ENCODE measurements at places on chromosomes 2 and 18. TPM values are rescaled to one million over a fixed set of nuclear protein-coding genes. Genes with fewer than 3 reads are reported as not detected.
A peak's percentile ranks its signal among the peaks of the same experiment; 100 is the strongest.

- no peak for DNase-seq
Observed at GRCh38 chr2:58070765-58071164, 24.2 kb downstream of the VRK2 start.

The NCKAP5 gene
- 6.0 TPM for total RNA-seq

- DNase-seq = no peak
Observed at GRCh38 chr2:188142636-188143295, 148.9 kb upstream of the GULP1 start.

DNA sequence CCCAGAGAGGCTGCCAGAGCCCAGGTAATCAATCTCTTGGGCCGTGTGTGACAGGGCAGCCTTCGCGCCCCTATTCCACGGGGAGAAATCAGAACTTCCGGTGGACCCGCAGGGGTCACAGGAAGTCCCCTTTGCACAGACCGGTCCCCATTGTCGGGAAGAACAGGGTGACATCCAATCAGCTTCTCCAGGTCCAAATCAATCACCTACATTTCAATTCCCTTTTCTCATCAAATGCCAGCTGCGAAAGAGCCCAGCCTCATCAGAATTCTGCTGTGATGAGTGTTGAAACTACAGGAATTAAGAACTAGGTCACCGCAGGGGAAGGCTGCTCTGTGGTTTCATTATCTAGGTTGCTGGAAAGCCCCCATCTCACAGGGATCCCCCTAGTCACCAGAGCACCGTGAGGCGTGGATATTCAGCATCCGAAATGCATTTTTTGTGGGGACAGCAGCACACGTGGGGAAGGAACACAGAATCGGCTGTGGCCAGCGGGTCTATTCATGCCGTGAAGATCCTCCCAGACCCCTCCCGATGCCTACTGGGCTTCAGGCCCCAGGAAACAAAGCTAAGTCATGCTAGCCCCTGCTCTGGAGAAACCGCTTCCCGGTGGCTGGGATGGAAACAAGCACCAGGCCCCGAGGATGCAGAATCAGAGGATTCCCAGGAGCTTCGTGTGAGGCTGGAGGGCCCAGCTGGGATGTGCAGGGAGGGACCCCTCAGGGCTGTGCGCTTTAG is 193.7 kb upstream of the ID2 start:
- DNase-seq = no peak

DNA sequence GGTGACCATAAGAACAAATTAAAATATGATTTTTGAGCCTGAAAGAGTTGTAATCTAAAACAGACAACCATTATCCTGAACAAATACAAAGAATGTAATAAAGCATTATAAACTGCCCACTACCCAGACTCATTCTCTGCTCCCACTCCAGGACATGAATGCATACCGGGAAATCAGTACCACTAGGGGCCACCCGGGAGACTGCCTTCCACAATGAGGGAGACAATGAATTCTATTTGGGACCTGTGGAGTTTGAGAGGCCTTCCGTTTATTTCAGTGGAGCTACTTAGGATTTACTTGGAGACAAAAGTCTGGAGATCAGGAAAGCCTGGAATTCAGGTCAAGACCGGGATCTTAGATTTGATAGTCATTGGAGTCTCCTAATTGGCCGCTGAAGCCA is 50.0 kb downstream of the NAB1 start:
- no peak for DNase-seq

- DNase-seq = no peak
Observed at GRCh38 chr18:77137851-77138250, 5.3 kb upstream of the MBP start.

The TRMT61B gene
- 16.5 TPM for total RNA-seq

The KCNJ3 gene
- 1.6 TPM for total RNA-seq

DNA sequence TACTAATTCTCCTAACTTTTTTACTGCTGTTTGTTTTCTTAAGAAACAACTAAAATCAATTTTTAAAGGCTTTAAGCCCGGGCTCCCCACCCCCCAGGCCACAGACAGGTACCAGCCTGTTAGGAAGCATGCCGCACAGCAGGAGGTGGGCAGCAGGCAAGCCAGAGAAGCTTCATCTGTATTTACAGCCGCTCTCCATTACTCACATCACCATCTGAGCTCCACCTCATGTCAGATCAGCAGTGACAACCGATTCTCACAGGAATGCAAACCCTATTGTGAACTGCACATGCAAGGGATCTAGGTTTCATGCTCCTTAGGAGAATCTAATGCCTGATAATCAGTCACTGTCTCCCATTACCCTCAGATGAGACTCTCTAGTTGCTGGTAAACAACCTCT is 517.0 kb downstream of the NRXN1 start:
- DNase-seq = no peak

GRCh38 chr2:43007901-43008300 is 215.5 kb upstream of the HAAO start:
- DNase-seq = no peak

- DNase-seq = peak; percentile 32
Observed at GRCh38 chr2:95314964-95315611, 17.9 kb downstream of the KCNIP3 start.

The ANKRD30B gene
- not detected for total RNA-seq

The SH3BP4 gene
- 12.6 TPM for total RNA-seq

- no peak for DNase-seq
Observed at GRCh38 chr2:239065962-239066361, 218.1 kb downstream of the TWIST2 start.

GRCh38 chr2:69914950-69915945 is at the start of gene MXD1:
MXD1 (plus strand) TSS chr2:69915109; CDS start chr2:69915331, 222 bp downstream.
- no peak for DNase-seq

- DNase-seq = no peak
Observed at GRCh38 chr2:173077506-173078177, 2.0 kb downstream of the MAP3K20 start.

- DNase-seq = no peak
Observed at GRCh38 chr18:58525928-58526424, 102.9 kb downstream of the ALPK2 start.

DNA sequence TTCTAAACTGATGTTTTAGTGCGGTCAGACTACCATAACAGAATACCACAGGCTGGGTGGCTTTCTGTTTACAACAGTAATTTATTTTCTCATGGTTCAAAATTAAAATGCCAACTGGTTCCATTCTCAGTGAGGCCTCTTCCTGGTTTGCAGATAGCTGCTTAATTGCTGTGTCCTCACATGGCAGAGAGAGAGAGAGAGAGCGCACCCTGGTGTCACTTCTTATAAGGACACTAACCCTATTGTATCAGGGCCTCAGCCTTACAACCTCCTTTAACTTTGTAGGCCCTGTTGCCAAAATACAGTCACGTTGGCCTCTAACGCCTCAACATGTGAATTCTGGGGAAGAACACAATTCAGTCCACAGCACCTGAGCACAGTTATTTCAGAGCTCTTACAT is 37.5 kb upstream of the ZNF385B start:
- no peak for DNase-seq

- DNase-seq = no peak
Observed at GRCh38 chr2:71721362-71721665, 268.0 kb downstream of the DYSF start.

DNA sequence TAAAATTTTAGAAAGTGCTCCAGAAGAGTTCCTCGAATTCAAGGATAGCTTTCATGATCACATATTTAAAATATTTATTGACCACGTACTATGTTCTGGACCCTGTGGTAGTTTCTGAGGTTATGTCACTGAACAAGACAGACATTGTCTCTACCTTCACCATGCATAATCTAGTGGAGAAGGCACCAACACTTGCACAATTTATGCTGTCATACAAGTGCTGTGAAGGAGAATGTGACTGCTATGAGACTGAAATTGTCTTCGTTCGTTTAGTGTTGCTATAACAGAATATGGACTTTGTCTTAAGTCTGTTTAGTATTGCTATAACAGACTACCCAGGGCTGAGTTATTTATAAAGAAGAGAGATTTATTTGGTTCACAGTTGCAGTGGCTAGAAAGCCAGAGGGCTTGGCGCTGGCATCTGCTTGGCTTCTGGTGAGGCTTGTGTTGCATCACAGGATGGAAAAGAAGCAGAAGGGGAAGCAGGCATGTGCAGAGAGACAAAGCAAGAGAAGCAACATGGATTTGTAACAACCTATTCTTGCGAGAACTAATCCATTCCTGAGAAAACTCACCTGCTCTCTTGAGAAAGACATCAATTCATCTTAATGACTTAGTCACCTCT is 50.0 kb upstream of the RFX8 start:
- peak; percentile 23 for DNase-seq

GRCh38 chr2:179377296-179377695 is 112.7 kb upstream of the SESTD1 start:
- no peak for DNase-seq

DNA sequence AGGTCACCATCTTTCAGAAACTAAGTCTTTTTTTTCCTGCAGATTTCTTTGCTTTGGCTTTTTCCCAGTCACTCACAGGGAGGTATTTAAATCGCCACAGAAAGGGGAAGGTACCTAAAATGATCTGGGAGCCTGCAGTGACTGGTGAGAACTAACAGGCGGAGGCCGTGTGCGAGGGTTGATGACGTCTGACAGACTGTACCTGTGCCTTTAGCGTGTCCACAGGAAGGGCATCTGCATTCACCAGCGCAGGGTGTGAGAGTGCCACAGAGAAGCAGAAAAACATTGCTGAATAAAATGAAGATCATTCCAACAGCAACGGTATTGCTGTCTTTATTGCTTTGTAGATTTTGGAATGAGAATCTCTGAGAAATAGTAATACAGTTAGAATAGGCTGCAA is 5.7 kb downstream of the CTDP1 start:
- DNase-seq = no peak

DNA sequence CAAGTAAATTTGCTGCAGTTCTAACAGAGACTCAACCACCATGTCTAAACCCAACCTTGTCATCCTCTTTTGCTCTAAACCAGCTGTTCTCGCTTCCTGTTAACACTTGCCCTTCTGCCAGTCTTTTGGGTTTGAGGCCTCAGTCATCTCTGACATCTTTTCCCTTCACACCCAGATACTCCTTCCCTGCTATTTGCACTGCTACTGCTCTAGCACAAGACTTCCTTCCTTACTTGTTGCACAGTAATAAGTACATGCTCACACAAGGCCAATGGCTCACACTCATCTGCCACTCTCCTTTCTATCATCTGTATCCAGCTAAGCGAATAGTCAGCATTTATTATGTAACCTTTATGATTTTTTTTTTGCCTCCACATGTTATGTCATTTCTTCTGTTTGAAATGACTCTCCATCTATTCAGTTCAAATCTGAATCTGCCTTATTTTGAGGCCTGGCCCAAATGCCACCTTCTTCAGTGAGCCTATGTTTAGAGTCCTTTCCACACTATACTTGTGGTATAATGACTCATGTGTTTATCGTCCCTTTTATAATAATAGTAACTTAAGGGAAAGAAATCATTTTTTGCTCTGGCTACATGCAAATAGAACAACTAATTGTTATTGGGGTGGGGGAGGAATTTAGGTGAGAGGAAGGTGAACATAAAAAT is 22.5 kb upstream of the CDKL4 start:
- DNase-seq = no peak

DNA sequence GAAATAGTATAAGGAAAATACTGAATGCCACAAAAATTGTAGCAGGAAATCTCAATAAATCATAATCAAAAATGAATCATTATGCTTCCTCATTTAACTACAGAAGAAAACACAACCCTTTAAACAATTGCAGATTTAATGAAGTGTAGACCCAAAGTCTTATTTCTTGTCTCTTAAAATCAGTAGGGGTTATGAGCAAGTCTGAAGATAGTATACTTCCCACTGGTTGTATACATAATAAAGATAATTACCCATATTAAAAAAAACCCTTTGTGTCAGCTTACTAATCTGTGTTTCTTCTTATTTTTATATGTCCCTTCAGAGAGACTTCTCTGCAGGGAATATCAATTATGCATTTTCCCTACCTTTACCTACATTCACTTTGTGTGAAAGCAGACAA is 504.7 kb downstream of the ERBB4 start:
- DNase-seq = no peak

- no peak for DNase-seq
Observed at GRCh38 chr2:219003979-219004378, 10.8 kb upstream of the CRYBA2 start.

All from heart right ventricle (tissue), 16 donors.